Fibroblast of skin of right biceps (primary cell): ENCODE measurements at places on chromosomes 6 and 20.

- no peak for DNase-seq
Observed at GRCh38 chr20:53622247-53623133, 28.9 kb upstream of the ZNF217 start.

- DNase-seq: no peak
Observed at GRCh38 chr6:102641426-102641825, 1247.9 kb downstream of the GRIK2 start.

DNA sequence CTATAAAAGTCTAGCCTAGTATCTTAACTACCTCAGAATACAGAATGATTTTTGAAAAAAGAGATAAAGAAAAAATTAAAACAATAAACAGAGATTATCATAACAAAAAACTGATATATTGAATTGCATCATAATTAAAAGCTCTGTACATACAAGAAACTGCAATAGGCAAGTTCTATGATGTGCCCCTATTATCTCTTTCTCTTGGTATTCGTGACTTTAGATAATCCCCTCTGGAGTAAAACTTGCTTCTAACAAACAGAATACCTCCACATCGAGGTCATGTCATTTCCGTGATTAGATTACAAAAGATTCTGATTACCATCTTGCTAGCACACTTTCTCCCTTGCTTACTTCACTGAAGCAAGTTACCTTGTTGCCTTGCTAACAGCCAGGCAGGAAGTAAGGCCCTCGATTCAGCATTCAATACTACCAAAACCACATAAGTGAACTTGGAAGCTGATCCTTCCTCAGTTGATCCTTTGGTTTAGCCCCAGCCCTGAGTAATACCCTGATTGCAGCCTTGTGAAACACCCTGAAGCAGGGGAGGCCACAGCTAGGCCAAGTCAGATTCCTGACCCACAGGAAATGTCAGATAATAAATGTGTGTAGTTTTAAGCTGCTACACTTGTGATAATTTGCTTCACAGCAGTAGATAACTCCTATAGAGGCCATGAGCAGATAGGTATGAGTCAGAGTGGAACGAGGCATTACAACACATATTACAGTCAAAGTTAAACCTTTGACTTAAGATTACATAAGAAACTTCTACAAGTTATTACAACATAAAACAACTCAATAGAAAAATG is 53.7 kb upstream of the TMX4 start:
- peak; percentile 77 for DNase-seq

GRCh38 chr20:11355345-11355744 is 562.3 kb upstream of the BTBD3 start:
- no peak for DNase-seq

- no peak for DNase-seq
Observed at GRCh38 chr6:46254946-46255345, 84.2 kb upstream of the ENPP5 start.
